ENCODE measurements at places on chromosomes 1 and 21.

DNA sequence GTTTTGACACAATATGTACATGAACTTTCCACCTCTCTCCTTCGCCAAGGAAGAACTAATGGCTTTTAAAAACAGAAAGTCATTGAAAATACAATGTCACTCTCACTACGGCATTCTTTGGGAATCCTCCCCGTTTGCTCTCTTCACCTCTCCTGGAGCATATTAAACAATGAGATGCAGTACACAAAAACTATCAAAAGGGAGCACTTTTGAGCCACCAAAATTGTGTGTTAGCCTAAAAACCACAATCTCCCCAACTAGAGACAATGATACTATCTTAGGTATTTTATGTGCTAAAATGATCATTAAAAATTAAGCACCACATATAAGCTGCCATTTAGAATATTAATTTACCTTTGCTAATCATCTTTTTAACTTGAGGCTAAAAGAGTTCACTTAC is 425.5 kb downstream of the KCTD3 start:
- H3K4me3 ChIP-seq, result no peak overlapping the region
- H3K36me3 ChIP-seq, result no peaks in the 10 kb centered on the region
- H3K4me1 ChIP-seq, result no peaks in the 10 kb centered on the region
- no peaks in the 10 kb centered on the region for H3K27me3 ChIP-seq

GRCh38 chr1:244713332-244713731 is 60.4 kb downstream of the DESI2 start:
- no peak for DNase-seq
- no peaks in the 10 kb centered on the region for H3K4me1 ChIP-seq
- H3K36me3 ChIP-seq, result no peaks in the 10 kb centered on the region
- H3K4me3 ChIP-seq, result no peak overlapping the region
- H3K27me3 ChIP-seq, result no peaks in the 10 kb centered on the region

DNA sequence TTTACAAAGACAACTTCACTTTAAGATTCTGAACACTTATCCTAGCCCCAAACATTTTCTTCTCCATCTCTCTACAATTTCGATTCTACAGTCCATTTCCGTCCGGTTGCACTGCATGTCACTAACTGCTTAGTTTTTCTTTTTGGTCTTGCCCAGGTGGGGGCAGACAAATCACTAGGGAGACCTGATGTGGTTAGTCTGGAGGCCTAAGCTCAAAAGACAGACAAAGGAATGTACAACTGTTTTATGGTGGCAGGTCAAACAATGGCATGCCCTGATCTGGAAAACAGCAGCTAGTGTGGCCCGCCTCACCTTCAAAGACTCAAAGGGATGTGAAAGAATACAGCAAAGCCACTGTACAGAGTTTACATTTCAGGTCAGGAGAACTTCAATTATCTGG is 3.8 kb downstream of the ETV3 start:
- H3K36me3 ChIP-seq, result peaks cover 20% of the 10 kb centered on the region
- no peaks in the 10 kb centered on the region for H3K27me3 ChIP-seq
- no peak overlapping the region for H3K27ac ChIP-seq
- H3K4me3 ChIP-seq, result no peak overlapping the region
- H3K4me1 ChIP-seq, result peaks cover 2% of the 10 kb centered on the region

- H3K4me1 ChIP-seq, result peaks cover 16% of the 10 kb centered on the region
- no peaks in the 10 kb centered on the region for H3K27me3 ChIP-seq
- H3K4me3 ChIP-seq, result no peak overlapping the region
- DNase-seq, result peak; percentile 42
- peak overlapping the region; percentile 89 for H3K27ac ChIP-seq
These were observed 40.0 kb upstream of the DHCR24 start for GRCh38 chr1:54926970-54927369.

DNA sequence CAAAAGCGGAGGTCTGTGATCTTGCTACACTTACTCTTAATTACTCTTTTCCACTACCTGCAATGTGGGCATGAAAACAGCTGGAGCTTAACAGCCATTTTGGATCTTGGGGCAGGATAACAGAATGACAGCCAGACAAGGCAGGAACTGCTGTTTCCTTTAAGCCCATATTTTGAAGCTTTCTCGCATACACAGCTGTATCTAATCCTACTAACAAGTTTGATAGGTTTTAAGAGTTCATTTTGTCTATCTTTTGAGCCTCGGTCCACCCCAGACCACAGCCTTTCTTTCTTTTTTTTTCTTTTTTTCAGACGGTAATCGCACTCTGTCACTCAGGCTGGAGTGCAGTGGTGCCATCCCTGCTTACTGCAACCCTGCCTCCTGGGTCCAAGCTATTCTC is 42.4 kb upstream of the CRB1 start:
- peaks cover 1% of the 10 kb centered on the region for H3K36me3 ChIP-seq
- H3K27ac ChIP-seq, result no peak overlapping the region
